Renal pelvis (tissue), 12 donors: ENCODE measurements at places on chromosomes 1 and 21.
A peak's percentile ranks its signal among the peaks of the same experiment; 100 is the strongest.

DNA sequence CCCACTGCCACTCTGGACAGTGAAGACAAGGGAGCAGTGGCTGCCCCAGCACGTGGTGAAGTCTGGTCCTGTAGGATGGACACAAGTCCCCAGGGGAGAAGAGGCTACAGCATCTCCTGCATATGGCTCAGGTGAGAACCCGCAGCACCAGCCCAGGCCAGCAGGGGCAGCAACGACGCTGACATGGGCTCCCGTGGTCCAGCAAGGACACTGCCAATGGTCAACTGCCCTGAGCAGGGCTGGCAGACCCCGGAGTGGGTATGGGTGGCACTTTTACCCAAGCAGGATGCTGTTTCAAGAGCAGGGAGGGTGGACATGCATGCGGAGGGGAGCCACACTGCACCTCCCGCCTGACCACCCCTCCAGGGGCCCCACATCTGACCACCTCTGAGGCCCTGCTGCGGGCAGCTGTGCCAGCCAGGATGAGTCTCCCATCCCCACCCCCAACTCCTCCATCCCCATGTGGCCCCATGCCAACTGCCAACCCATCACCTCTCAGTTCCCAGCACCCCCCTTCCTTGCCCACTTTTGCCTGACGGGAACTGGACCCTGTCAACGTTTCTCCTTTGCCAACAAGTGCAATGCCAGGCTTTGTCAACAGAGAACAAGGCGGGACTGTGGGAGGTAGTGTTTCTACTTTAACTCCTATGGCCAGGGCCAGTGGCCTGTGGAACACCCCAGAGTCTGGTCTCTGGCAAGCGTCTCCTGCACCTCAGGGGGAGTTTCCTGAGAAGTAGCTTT is 8.6 kb downstream of the MORN1 start:
- no peak for DNase-seq

- no peak for DNase-seq
Measured at GRCh38 chr21:14356746-14357145, 26.2 kb downstream of the HSPA13 start.

- no peak for DNase-seq
Measured at GRCh38 chr1:187871177-187871845, 1042.6 kb downstream of the PLA2G4A start.

GRCh38 chr1:91680556-91681155 is 180.0 kb downstream of the CDC7 start:
- DNase-seq = peak; percentile 33

- DNase-seq = no peak
Measured at GRCh38 chr1:10692401-10693021, 103.9 kb downstream of the CASZ1 start.

- DNase-seq = no peak
Measured at GRCh38 chr1:231312432-231312788, 25.2 kb downstream of the EXOC8 start.

- no peak for DNase-seq
Measured at GRCh38 chr1:81183553-81183952, 617.2 kb upstream of the ADGRL2 start.

DNA sequence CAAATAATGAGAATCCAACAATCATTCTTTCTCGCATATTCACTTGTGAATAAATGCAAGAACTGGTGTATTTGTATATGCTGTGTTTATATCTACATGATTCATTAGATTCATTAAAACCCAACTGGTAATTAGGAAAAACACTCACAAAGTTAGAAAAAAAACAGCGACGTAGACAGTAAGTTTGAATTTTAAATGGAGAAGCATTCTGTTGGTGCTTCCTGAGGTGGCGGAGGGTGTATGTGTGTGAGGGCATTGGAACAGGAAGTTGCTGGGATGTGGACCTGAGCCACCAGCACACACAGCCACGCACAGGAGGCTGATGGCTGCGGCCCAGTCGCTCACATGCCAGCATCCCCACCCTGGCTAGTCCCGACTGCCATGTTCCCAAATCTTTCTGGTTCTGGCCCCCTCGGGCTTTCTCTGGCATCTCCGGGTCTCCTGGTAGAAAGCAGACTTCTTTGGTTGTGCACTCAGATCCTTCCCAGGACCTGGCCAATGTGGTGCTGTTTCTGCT is 121.6 kb upstream of the IRF2BP2 start:
- no peak for DNase-seq

- DNase-seq = no peak
Measured at GRCh38 chr1:202569393-202570322, 140.6 kb downstream of the SYT2 start.

DNA sequence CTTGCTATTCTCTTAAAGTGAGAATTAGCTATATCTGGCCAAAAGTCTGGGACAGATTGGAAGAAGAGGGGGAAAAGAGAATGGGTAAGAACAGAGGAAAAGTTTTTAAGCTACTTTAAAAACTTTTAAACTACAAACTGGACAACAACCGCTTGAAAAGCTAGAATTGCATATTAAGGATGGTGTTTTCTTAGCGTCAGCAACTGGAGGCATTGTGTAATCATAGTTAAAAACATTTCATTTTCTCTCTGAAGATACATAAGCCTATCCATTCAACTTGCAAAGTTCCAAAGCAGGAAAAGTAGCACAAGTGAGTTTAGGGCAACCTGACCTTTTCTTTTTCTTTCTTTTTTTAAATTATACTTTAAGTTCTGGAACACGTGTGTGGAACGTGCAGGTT is 10.9 kb downstream of the PBX1 start:
- no peak for DNase-seq
